NCI-H146 (cell line): ENCODE measurements at places on chromosomes 13 and 19.

GRCh38 chr13:40094056-40094455 lies 438.6 kb downstream of the COG6 start:
- DNase-seq, result no peak

GRCh38 chr19:33208371-33208895 lies 14.3 kb downstream of the LRP3 start:
- no peak for DNase-seq

- DNase-seq, result no peak
These were observed 205.0 kb downstream of the TSHZ3 start for GRCh38 chr19:31144075-31144870.

- DNase-seq, result no peak
These were observed 193.1 kb downstream of the VWA8 start for GRCh38 chr13:41767801-41768200.

GRCh38 chr13:91601273-91601672 lies 202.9 kb downstream of the GPC5 start:
- no peak for DNase-seq

- no peak for DNase-seq
These were observed 24.6 kb upstream of the GARRE1 start for GRCh38 chr19:34229721-34230120.

DNA sequence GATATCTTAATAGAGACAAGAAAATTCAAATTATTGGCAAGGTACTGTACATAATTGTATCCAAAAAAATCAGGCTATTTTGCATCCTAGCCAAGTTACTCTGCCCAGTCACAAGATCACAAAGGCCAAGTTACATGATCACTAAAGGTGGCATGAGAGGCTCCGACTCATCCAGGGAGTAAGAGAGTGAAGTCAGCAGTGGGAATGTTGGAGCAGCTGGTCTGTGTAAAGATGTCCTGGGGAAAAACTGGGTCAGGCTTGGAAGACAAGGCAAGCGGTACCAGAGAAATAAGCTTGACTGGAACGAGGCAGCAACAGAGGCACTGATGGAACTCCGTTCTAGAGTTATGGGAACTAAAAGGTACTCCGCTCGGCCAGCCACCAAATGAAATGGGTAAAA lies 50.2 kb upstream of the PSG2 start:
- no peak for DNase-seq

DNA sequence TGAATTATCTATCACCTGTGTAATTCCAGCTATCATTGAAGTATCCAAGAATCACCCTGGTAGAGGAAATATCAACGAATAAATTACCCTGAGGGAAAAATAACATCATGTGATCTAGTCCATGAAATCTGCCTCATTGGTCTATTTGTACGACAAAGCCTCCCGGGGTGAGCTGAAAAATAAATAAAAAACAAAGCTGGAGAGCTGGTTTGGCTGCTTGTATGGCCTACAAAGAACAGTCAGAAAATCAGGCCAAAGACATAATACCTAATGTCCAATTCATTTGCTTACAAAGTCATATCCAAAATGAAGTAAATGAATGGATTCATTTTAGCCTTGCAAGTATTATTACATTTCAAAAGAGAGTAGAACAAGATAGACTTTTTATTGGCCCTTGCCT lies 449.9 kb downstream of the KLF12 start:
- peak; percentile 66 for DNase-seq

DNA sequence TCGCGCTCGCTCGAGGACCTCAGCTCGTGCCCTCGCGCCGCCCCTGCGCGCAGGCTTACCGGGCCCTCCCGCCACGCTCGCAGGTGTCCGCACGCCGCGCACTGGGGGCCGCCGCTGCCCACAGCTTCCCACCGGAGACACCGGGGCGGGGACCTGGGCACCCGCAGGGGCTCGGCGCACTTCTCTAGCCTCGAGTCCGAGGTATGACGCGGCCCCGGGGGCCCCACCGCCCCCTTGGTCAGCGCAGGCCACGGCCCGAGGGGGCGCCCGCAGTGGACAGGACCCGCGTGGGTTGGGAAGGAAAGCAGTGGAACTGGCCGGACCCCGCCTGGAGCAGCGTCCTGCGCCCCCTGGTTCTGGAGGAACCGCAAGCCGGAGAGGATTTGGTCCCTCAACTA lies 2.1 kb upstream of the GRWD1 start:
- peak; percentile 25 for DNase-seq

DNA sequence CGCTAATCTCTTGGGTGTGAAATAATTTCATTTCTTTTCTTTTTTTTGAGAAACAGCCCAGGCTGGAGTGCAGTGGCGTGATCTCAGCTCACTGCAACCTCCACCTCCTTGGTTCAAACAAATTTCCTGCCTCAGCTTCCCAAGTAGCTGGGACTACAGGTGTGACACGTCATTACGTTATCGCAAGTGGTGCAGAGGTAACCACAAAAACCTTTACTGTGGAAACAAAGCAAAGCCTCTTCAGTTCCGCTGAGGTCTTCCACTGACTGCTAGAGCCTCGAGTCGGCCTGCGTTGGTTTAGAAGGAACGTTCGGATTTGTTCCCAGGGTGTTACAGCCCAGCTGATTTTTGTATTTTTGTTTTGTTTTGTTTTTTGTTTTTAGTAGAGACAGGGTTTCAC lies 2.0 kb upstream of the ZNF784 start:
- no peak for DNase-seq

DNA sequence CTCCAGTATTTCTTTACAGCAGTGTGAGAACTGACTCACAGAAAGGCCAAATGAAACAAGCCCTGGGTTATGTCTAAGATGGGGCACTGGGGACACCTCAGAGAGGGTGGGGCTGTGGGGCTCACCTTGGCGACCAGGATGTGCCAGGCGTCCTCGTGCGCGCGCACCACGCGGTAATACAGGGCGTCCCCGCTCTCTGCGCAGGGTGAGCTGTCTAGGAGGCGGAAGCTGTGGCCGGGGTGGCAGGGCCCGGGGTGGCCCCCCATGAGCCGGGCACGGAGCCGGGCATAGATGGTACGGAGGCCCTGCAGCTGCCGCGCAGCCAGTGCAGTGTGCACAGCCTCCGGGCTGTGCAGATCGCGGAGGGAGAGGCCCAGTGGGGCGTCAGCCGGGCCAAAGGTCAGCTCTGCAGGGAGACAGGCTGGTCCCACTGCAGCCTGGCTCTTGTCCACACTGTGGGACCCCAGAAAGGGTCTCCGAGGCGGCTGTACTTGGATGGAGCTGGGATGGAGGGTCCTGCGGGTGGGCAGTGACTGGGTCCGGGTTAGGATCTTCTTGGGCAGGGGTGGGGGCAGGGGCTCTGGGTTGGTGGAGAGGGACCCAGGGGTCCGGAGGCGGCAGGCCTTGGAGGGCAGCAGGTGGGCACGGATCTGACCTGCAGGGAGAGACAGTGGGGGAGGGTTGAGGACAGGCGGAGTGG lies 3.4 kb downstream of the PEAK3 start:
- DNase-seq, result no peak

GRCh38 chr13:40694426-40694825 lies 28.0 kb upstream of the FOXO1 start:
- DNase-seq, result no peak

DNA sequence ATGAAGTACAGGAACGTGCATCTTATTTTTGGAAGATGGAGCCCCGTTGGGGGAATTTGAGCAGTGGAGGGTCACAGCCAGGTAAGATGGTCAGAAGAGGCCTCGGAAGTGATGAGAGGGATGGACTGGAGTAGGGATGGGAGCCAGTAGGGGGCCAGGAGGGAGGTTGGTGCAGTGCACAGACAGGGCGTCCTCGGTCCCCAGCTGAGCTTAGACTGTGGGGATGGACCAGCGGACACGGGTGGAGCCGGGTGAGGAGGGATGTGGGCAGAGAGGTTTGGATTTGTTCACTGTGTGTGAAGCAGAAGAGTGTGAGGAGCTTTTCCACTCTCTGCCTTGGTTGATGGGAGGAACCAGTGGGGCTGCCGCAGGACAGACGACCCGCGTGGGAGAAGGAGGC lies 10.6 kb downstream of the RPS9 start:
- DNase-seq, result no peak

GRCh38 chr13:36026531-36026930 lies 104.7 kb downstream of the DCLK1 start:
- peak; percentile 44 for DNase-seq

- no peak for DNase-seq
These were observed 275.0 kb upstream of the DACH1 start for GRCh38 chr13:72141855-72142519.

GRCh38 chr19:38381138-38381537 lies 6.7 kb downstream of the GGN start:
- DNase-seq, result no peak

DNA sequence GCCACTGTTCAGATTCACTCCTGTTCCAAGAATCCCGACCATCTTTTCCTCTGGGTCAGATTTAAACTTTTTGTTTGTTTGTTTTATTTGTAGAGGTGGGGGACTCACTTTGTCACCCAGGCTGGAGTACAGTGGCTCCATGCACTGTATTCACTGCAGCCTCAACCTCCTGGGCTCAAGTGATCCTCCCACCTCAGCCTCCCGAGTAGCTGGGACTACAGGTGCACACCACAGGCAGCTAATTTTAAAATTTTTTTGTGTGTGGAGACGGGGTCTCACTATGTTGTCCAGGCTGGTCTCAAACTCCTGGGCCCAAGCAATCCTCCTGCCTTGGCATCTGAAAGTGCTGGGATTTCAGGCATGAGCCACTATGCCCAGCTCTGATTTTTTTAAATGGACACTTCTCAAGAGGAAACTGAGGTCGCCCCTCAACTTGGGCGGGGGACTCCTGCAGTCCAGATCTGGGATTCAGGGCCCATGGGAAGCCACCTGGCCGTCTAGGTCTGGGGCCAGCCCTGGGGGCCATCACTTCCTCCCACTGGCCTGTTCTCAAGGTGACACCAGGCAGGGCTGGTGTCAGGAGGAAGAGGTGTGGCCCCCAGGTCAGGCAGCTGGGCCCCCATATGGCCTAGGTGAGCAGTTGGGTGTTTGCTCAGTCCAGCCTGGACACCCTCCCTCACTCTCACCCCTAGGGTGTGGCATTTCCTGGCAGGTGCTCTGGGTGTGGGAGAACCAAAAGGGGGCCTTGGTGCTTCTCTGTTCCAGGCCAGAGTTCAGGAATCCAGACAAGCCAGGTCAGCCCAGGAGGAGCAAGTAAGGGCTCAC lies 1.3 kb downstream of the B3GNT3 start:
- peak; percentile 25 for DNase-seq

DNA sequence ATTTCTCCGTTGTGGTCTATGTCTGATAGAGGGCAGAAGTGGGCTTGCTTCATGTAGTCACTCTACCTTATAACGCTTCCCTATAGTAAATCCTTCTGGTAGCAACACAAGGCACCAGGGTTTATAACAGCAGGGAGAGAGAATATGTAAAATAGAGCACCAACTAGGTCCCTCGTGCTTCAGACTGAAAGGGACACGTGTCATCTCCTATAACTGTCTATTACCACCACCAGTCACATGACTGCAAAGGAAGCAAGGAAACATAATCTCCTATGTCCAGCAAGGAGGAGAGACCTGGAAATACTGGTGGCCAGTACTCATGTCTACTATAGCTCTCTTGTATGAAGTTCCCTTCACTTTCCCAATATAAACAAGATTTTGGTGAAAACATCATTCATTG lies 79.2 kb downstream of the SLAIN1 start:
- DNase-seq, result no peak

GRCh38 chr19:49403404-49404187 lies 15.5 kb downstream of the KASH5 start:
- peak; percentile 99 for DNase-seq

DNA sequence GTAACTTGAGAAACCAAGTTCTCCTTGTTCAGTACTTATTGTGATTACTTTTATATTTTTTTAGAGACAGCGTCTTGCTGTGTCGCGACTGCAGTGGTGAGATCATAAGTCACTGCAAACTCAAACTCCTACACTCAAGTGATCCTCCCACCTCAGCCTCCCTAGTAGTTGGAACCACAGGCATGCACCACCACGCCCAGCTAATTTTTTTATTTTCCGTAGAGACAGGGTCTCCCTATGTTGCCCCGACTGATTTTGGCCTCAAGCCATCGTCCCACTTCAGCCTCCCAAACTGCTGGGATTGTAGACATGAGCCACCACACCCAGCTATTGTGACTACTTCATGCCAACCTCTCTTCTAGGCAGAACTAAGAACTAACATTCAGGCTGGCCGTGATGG lies 8.3 kb downstream of the C19orf53 start:
- no peak for DNase-seq

DNA sequence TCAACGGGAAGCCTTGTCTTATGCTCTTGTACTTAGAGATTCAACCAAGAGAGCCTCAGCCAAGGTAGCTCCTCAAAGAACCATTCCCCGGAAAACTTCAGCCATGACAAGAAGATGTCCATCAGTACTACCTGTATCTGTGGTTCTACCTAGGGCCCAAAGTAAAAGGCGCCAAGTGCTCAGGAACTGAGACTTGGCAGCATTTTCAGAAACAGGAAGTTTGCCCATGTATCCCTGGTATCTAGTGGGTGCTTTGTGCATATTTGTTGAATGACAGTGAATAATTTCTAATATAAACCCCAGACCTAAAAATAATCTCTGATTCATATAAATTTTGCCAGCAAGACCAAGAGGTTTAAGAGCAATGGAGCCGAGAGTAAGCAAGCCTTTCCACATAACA lies 7.2 kb downstream of the FAM216B start:
- no peak for DNase-seq

DNA sequence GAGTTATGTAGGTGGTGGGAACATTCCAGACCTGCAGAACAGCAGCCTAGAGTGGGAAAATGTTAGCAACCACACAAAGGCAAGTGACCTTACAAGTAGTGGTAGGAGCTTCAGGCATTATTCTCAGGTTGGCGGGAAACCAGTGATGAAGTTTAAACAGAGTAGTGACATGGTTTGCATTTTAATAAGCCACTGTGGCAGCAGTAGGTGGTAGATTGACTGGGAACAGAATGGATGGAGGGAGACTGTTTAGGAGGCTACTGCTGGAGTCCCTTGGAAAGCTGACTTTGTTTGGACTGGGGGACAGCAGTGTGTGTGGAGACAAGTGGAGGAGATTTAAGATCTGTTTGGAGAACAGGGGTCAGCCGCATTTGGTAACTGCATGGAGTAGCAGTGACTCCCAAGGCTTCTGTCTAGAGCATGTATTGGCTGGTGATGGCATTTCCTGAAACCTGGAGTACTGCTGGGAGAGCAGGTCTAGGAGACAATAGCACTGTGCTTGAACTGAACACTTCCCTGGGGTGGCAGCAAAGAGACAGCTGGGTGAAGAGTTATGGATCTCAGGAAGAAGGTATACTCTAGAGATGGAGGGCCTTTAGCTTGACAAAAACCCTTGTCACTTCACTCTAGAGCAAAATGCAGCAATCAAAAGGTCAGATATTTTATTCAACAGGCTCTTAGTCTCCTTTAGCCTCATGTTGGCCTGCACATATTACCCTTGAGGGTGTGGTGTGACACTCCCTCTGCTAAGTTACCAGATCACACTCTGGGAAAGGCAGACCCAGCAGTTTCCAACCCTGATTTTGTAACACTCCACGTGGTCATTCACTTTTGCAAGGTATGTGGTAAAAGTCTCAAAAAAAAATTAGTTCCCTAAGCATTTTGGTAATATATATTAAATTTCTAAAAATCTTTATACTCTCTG lies 70.3 kb downstream of the DHRS12 start:
- DNase-seq, result peak; percentile 39
